ENCODE measurements at places on chromosomes 5 and 9. TPM values are rescaled to one million over a fixed set of nuclear protein-coding genes. Genes with fewer than 3 reads are reported as not detected.

The SOX30 gene
- 0.09 TPM for total RNA-seq

GRCh38 chr9:103319979-103320378 lies 324.8 kb downstream of the CYLC2 start:
- no peak for ATAC-seq

- ATAC-seq, result no peak
Observed at GRCh38 chr5:3789519-3790193, 194.0 kb downstream of the IRX1 start.

- ATAC-seq, result no peak
Observed at GRCh38 chr5:156896546-156896945, 46.5 kb downstream of the PPP1R2B start.

- peak; percentile 25 for ATAC-seq
Observed at GRCh38 chr5:96023518-96023917, 61.9 kb upstream of the ELL2 start.

The SPEF2 gene
- total RNA-seq, result 6.7 TPM

- no peak for ATAC-seq
Observed at GRCh38 chr5:53201746-53202145, 92.2 kb upstream of the MOCS2 start.

The CAVIN4 gene
- total RNA-seq, result 1.7 TPM

The CCDC192 gene
- 2.0 TPM for total RNA-seq

DNA sequence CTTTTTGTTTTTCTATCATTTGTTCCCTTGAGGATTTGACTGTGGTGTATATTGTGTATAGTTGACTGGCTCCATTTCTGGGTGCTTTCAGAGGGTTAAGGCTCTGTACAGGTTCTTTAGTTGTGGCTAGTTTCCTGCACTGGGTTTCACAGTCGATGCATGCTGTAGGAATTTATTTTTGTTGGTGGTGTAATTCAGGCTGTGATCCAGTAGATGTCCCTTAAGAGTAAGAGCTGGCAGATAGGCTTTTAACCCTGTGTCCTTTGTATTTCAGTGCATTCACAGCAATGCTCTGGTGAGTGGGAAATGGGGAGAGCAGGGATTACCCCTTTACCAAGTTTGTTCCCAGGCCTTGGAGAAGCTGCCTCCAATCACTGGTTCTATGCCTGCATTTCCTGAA lies 112.9 kb downstream of the SPATA31D1 start:
- no peak for ATAC-seq

The FRRS1L gene
- 1.4 TPM for total RNA-seq

GRCh38 chr9:14652729-14653377 lies 40.4 kb downstream of the ZDHHC21 start:
- no peak for ATAC-seq
